Stimulated activated CD8-positive, alpha-beta memory T cell treated with anti-CD3 and anti-CD28 coated beads, Interleukin-4, amount 100 ng/mL, for 1 hour (primary cell): ENCODE measurements at places on chromosomes 7 and 10.

DNA sequence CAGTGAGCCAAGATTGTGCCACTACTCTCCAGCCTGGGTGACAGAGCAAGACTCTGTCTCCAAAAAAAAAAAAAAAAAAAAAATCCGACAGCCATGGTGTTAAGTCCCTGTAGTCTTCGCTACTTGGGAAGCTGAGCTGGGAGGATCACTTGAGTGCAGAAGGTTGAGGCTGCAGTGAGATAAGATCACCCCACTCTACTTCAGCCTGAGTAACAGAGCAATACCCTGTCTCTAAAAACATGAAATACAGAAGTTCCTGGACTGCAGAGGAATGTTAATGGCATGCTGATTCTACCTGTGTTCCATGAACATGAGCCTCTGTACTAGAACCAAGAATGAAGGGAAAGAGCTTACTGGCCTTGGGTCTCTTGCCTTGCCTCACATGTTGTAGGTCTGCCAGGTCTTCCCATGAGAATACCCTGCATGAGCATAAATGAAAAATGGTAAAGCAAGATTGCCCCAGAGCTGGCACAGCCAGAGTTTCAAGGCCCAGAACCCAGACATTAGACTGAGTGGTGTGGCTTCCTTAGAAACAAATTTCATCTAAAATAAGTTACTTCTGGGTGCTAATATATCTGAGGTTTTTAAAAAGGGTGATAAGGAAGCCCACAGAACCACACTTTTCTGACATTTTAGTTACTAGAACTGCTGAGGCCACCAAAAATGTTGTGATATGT is 8.6 kb downstream of the YAE1 start:
- no peak for DNase-seq

DNA sequence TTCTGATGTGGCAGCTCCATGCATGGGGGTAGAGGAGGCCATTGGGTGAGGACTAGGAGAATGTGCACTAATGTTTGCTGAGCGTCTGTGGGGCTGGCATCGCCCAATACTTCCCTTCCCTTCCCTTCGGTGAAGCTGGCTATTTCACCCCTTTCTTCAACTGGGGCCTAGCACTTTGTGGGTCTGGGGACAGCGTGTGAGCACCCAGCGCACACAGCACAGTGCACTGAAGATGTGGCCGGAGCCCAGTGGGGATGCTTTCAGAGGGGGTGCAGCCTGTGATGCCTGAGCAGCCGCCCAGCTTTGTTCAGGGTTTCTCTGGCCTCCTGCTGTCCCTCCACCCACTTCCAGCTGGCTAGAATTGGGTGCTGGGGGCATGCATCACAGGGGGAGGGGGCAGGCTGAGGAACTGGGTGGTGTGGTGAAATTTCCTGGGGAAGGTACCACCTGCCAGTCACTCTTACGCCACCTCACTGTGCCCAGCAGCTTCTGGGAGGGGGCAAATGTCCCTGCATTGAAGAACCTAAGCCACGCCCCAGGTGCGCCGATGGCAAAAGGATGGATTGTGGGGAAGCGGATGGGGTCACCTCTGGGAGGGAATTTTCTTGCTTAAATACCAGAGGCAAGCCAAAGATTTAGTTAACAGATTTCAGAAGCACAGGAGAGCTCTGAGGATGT is 45.5 kb downstream of the CLEC2L start:
- no peak for DNase-seq

DNA sequence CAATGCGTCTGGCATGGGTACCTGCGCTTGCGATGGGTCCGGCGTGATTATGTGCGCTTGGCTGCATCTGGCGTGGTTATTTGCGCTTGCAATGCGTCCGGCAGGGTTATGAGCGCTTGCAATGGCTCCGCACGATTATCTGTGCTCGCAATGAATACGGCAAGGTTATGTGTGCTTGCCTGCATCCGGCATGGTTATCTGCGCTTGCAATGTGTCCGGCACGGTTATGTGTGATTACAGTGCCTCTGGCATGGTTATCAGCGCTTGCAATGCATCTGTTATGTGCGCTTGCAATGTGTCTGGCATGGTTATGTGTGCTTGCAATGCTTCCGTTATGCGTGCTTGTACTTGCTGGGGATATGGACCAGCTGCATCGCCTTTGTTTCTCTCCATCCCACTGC is 37.7 kb downstream of the RBAK start:
- no peak for DNase-seq

GRCh38 chr7:76165973-76166403 is 35.7 kb upstream of the SRRM3 start:
- no peak for DNase-seq

- DNase-seq = no peak
Observed at GRCh38 chr10:30970760-30971460, 60.8 kb downstream of the ZNF438 start.

DNA sequence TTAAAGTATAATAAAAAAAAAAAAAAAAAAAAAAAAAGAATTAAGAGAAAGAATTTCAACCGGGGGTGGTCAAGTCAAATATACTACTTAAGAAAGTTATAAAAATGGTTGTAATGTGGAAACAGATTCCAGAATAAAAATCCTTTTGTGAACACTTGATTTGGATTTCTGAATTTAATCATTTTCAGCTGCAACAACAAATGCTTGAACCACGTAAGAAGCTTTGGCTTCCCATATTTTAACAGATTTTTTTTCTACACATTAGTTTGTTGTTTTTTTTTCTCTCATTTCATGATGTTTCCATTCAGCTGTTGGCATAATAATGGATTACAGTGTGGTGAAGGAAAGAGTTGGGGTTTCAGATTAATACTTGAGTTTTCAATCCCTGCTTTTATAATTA is 137.3 kb upstream of the AGR3 start:
- DNase-seq = no peak

GRCh38 chr7:139737221-139738100 is 40.3 kb downstream of the HIPK2 start:
- no peak for DNase-seq
